A172 (cell line): ENCODE measurements at places on chromosomes 1 and 21.
A peak's percentile ranks its signal among the peaks of the same experiment; 100 is the strongest.

GRCh38 chr1:158272681-158273080, 17.0 kb upstream of the CD1C start:
- DNase-seq, result no peak

DNA sequence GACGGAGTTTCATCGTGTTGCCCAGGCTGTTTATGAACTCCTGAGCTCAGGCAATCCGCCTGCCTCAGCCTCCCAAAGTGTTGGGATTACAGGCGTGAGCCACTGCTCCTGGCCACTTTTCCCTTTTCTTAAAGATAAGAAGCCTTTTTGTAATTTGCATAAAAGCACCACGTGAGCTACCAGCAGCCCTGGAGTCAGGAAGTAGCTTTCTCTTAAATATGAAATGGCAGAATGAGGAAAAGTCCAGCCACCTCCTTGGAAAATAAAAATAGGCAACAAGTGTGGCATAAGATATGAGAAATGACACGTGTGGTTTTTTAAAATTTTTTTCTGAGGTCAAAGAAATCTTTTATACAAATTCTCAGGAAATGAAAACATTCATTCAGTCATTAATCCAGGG, 259.7 kb downstream of the DYRK1A start:
- no peak for DNase-seq

GRCh38 chr1:202561726-202562443, 148.4 kb downstream of the SYT2 start:
- DNase-seq, result no peak

GRCh38 chr1:185514311-185514710, 197.3 kb upstream of the IVNS1ABP start:
- no peak for DNase-seq

GRCh38 chr1:193183019-193183627, 3.3 kb downstream of the B3GALT2 start:
- peak; percentile 54 for DNase-seq

DNA sequence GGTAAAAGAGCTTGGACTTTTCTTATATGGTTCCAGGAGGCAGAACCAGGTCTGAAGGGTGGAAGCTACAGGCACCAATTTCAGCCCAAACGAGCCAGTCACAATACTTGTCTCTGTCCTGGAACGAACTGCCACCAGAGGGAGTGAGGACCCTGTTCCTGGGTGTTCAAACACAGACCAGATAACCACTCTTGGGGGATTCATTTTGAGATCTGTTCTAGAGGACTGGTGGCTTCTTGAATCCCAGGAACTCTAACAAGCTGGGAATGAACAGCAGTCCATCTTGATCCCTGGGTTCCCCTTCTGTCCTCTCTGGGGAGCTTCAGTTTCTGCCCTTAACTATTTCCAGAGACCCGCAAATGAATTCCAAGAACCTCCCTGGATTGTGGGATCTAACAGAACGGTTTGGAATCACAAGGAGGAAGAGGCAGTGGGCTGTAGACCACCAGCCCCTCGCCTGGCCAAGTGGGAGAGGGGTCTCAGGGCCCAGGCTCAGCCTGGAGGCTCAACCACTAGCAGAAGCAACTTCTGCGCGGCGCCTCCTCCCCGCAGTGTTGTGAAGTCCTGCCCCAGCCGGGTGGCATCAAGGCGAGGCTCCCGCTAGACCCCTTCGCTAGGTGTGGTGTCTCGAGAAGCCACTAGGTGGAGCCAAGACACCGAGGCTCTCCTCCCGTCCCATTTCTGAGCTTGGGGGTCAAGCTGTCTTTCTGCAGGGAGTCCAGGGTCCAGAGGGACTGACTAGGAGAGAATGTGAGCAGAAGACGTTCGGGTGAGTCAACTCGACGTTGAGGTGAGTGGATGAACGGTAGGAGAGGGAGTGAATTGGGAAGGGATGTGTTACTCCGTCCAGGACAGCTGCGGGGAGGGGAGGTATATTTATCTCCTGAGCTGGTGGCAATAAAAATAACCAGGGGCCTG, 12.1 kb upstream of the NES start:
- DNase-seq, result peak; percentile 81

GRCh38 chr1:172818841-172819527, 160.1 kb downstream of the FASLG start:
- no peak for DNase-seq

DNA sequence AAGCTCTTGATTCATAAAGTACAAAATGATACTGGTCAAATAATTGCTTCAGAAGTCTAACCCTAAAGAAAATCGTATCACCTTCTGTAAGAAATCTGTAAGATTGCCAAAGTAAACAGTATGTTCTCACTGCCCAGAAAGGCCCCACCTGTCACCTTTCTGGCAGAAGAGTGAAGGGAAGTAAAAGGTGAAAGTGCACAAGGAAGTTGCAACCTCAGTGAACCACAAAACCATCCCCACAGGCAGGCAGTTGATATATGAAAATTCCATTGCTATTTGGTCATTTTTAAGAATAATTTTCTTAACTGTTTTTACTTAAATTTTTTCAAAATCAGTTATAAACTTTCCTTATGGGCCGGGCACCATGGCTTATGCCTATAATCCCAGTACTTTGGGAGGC, 48.5 kb upstream of the FBXO28 start:
- peak; percentile 80 for DNase-seq

GRCh38 chr1:14962407-14962806, 191.1 kb upstream of the TMEM51 start:
- no peak for DNase-seq

DNA sequence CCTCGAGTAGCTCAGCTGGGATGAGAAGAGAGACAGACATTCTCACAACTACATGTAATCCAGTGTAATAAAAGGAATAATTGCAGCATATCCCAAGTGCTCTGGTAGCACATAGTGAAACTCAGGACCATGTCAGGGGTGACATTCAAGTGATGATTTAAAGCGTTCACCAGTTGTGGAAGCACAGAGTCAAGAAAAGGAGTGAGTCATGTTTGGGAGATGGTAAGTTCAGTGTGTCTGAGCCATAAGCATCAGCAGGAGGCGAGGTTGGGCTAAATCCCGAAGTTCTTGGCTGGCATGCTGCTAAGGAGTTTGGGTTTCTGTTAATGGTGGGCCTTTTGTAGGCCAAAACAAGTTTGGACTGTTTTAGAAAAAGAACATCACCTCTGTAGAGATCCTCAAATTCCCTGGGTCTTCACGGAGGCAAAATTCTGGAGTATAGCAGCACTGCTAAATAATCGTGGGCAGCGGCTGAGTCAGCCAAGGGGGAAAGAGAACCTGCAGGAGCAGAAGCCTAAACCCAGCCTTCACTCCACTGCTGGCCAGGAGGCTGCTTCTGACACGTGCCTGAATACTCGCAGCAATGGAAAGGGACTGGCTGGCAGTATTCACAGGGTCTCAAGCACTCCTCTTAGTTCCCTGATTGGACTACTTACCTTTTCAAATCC, 7.2 kb upstream of the NHLH1 start:
- DNase-seq, result peak; percentile 35

GRCh38 chr1:54653036-54653435, 11.4 kb downstream of the MROH7 start:
- no peak for DNase-seq

- peak; percentile 6 for DNase-seq
Measured at GRCh38 chr1:50985094-50985493, 15.0 kb downstream of the CDKN2C start.

- peak; percentile 43 for DNase-seq
Measured at GRCh38 chr1:65431111-65431705, 10.7 kb downstream of the LEPR start.

DNA sequence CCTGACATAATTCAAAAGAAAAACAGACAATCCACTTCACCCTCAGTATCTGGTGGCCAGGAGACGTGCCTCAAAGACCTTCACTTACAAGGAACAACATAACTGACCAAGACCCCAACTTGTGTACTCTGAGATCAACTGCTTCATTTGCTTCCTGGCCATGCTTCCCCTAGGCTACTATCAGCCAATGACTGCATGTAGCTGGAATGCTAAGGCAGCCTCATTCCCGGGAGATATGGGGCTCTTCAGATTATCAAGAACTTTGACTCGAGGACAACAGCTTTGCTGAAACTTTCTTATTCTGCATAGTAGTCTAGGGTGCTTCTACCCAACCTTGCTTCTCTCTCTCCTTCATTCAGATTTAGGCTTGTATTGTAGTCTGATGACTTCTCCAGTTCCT, 11.7 kb upstream of the UCK2 start:
- DNase-seq, result peak; percentile 23

GRCh38 chr1:64496606-64497005, 26.7 kb downstream of the CACHD1 start:
- DNase-seq, result no peak

DNA sequence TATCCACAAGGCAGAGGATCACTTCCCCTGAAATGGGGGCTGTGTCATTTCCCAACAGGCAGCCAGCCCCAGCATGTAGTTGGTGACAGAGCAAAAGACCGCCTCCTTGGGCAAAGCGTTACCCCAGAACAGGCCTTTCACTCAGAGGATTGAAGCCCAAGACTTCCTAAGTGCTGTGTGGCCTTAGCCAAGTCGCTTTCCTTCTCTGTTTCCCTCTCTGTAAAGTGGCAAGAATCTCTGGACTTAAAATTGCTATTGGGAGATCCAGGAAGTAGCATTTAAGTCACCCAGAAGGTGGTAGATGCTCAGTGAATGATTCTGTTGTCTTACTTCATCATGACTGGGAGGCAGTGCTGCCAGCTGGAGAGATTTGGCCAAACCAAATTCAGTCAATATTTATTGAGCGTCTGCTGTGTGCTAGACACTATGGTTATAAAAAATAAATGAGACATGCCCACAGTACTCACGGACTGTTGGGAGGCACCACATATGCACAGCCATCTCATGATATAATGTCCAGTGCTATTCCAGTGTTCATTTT, 35.3 kb downstream of the NIPAL3 start:
- no peak for DNase-seq

DNA sequence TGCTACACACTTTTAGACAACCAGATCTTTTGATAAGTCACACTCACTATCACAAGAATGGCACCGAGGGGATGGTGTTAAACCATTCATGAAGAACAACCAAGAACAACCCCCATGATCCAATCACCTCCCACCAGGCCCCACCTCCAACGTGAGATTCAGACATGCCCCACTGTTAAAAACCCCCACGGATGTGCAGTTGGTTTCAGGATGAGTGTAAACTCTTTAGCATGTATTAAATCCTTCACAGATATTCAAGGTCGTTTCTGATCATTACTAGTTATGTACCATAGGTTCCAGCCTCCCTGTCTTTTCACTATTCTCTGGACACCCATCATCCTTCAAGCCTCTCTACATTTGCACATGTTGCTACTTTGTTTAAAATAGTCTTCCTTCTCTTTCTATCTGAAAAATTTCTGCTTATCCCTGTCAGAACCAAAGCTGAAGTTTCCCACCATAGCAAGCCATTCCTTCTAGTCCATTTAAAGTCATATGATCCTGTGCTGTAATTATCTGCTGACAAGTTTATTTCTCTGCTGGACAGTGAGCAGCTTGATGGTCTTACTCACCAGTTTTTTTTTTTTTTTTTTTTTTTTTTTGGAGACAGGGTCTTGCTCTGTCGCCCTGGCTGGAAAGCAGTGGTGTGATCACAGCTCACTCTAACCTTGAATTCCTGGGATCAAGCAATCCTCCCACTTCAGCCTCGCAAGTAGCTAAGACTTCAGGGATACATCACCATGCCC, 36.8 kb downstream of the MAP10 start:
- DNase-seq, result no peak

DNA sequence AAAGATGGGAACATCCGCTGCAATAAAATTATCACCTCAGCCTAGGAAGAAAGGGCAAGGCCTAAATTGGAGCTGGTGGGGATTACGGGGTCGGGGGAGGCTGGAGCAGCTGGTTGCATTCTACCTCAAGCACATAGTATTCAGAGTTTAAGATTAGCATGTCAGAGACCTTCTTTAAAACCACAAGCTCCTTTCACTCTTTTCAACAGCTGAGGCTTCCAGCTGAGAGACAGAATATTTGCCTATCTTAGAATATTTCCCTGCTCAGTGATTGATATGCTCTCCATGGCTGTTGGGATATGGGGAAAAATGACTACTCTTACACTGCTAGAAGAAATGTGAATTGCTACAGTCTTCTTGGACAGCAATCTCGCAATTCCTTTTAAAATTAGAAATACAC, 248.6 kb downstream of the TBX15 start:
- DNase-seq, result no peak

DNA sequence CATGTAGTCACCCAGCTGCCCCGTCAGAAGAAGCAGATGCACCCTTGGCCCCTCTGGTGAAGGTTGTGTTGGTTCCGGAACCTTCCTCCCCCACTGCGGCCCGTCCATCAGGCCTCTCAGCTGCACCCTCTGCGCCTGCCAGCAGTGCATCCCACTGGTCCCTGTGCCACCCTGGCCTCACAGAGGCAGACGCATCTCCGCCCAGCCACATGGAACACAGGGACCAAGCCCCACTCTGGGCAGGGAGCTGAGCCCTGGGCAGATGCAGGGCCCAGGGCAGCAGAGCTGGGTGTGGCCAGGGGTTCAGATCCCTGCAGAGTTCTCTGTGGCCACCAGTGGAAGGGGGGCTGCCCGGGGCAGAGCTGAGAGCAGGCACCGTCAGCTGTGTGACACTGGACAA, 50.6 kb downstream of the SLC19A1 start:
- DNase-seq, result no peak

- no peak for DNase-seq
Measured at GRCh38 chr1:20344738-20345137, 54.1 kb downstream of the VWA5B1 start.

DNA sequence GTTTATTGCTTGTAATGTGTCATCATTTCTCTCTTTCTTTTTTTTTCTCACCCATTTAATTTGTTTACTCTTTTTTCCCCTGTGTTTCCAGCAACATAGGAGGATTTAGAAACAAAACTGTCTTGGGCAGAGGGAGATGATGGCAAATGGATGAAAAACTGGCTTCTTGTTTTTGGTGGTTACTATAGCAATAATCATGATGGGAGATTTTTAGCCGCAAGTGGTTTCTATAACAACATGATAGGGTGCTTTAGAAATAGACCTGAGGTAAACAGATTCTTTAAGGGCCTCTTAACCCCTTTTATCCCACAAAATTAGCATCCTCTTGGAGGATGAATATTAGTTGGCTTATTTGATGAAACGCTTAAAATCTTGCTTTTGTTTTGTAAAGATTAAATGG, 51.6 kb downstream of the CRB1 start:
- DNase-seq, result no peak

DNA sequence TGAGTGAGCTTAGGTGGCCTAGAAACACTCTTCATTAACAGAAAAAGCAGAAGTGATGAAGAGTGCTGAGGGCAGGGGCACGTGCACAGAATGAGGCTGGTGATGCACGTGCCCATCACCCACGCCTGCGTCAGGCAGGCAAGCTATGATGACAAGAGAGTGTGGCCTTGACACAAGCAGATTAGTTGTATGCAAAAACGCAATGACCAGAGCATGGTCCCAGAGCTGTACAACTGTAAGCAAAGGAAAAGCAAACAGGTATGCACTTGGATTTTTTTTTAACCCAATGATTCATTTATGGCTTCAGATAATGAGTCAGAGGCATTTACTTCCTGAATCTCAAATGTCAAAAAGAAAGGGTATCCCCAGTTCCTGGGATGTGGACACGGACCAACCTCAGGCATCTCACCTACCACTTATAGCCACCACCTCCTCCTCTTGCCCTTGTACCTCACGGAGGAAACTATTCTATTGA, 9.1 kb upstream of the TMEM61 start:
- peak; percentile 67 for DNase-seq
